ENCODE measurements at places on chromosomes 2 and 18. TPM values are rescaled to one million over a fixed set of nuclear protein-coding genes. Genes with fewer than 3 reads are reported as not detected.

The UPP2 gene
- not detected for total RNA-seq

The LONRF2 gene
- total RNA-seq = 11.3 TPM

- no peak for DNase-seq
These were observed 23.7 kb downstream of the NCAPH start for GRCh38 chr2:96359310-96359709.

- DNase-seq = peak; percentile 83
These were observed 423.3 kb downstream of the LPIN1 start for GRCh38 chr2:12169721-12170120.

GRCh38 chr2:170411660-170412059 is 233.7 kb downstream of the MYO3B start:
- DNase-seq = no peak

DNA sequence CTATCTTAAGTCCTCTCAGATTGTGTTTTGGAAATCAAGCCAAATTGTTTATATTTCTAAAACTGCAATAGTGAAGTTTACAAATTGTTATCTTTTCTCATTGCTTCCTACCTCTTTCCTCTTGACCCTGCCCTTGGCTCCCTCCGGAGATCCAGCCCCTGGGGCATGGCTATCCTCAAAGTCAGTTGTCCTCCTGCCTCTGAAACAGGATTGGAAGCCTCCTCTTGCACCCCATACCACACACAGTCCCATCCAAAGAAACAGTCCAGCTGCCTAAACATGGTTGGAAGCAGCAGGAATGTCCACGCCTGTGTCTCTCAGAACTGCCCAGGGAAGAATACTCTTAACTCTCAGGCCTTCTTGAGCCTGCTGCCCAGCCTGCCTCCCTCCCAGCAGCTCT is 30.1 kb upstream of the COL6A3 start:
- no peak for DNase-seq

All from right atrium auricular region (tissue), 2 donors.